ENCODE measurements at places on chromosomes 12 and 14.
A peak's percentile ranks its signal among the peaks of the same experiment; 100 is the strongest.

DNA sequence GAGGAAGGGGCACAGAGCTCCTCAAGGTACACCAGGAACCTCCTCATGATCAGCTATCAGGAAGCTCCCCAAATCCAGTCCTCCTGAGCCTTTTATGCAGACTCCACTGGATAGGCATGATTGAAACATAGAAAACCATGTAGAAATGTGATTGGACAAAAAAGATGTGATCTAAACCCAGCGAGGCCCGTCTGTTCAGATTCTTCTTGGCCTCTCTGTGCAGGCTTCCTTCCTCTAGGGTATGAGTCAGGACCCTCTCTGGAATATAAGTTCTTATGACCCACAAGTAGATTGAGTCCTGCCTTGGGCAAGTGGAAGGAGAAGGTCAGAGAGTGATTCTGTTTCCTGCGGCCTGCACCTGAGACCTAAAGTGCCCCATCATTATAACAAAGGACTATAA is 166.3 kb downstream of the PHLDA1 start:
- DNase-seq, result no peak

DNA sequence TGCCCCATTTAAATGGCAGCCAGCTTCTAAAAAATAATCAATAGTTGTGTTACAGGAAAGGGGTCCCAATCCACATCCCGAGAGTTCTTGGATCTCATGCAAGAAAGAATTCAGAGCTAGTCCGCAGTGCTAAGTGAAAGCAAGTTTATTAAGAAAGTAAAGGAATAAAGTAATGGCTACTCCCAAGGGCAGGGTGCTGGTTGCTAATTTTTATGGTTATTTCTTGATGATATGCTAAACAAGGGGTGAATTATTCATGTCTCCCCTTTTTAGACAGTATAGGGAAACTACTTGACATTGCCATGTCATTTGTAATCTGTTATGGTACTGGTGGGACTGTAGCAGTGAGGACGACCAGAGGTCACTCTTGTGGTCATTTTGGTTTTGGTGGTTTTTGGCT is 591.3 kb downstream of the LRFN5 start:
- DNase-seq, result no peak

GRCh38 chr14:75605916-75606315 is 27.5 kb downstream of the FLVCR2 start:
- no peak for DNase-seq

GRCh38 chr14:80946797-80947196 is 5.3 kb upstream of the CEP128 start:
- peak; percentile 73 for DNase-seq

DNA sequence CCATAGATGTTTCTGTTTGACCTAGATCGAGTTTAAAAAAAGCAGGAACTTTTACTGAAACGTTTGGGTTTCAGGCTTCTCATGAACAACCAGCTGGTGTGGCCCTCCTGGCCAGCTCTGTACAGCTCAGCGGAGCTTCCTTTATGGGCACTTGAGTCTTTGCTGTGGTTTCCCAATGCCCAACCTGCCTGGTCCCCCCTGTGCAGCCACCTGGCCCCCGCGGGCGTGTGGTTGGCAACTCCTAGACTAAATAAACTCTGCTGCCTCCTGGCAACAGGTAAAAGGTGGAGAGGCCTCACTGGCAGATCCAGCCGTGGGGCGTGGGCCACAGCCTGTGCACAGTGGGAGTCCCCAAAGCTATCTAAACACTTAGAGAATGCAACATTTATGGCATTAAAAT is 38.7 kb downstream of the ADGRD1 start:
- DNase-seq, result no peak

GRCh38 chr12:56928262-56928661 is 5.9 kb downstream of the SDR9C7 start:
- no peak for DNase-seq

GRCh38 chr12:98354520-98355035 is 160.8 kb upstream of the TMPO start:
- no peak for DNase-seq

- DNase-seq, result no peak
These were observed 110.0 kb downstream of the KIF26A start for GRCh38 chr14:104248203-104249055.

- DNase-seq, result no peak
These were observed 515.5 kb downstream of the C12orf50 start for GRCh38 chr12:87513536-87514280.

GRCh38 chr12:93819050-93819491 is 141.9 kb downstream of the CRADD start:
- no peak for DNase-seq

DNA sequence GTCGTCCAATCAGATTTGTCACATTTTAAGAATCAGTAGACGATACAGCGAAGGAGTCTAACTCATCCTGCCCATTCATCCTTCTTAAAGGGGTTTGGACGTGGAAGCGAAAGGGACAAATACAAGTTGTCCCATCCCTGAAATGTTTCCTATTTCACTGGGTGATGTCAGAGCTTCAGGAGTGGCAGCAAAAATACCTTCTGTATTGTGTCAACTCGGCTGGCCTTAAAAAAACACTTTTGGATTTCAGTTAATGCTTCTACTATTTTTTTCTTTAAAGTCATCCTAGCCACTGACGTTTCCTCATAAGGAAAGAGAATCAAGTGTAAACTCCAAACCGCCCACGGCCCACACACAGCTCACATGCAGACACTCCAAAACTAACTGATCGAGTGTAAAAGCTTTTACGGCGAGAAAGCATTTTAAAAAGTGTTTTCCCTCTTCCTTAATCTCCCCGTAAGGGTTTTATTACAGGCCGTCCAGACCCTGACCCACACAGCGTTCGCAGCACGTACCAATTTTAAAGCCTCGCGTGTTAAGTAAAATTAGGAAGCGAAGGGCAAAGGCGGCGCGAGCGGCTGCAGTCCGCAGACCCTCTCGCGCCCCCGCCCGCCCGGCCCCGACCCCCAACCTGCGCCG is 593 bp downstream of the CFL2 start:
- peak; percentile 76 for DNase-seq

GRCh38 chr14:47539031-47539461 is 136.4 kb downstream of the MDGA2 start:
- no peak for DNase-seq

- DNase-seq, result no peak
These were observed 71.0 kb downstream of the SLC38A1 start for GRCh38 chr12:46197883-46198282.

DNA sequence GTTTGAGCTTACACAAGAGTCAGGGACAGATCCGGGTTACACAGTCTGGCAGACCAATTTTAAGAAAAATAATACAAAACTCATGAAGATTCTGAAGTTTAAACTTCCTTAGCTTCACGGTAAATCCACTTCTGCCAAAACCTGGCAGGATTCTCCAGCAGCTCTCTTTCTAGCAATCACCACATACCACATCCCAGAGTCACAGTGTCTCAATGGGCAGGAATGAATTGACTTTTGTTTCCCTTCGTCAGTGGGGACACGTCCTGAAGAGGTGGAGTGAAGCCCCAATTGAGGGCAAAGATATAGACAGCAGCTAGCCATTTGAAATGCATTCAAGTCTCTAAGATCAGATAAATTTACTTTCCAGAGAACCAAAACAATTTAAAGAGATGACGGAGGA is 117.1 kb upstream of the ARHGAP5 start:
- no peak for DNase-seq

DNA sequence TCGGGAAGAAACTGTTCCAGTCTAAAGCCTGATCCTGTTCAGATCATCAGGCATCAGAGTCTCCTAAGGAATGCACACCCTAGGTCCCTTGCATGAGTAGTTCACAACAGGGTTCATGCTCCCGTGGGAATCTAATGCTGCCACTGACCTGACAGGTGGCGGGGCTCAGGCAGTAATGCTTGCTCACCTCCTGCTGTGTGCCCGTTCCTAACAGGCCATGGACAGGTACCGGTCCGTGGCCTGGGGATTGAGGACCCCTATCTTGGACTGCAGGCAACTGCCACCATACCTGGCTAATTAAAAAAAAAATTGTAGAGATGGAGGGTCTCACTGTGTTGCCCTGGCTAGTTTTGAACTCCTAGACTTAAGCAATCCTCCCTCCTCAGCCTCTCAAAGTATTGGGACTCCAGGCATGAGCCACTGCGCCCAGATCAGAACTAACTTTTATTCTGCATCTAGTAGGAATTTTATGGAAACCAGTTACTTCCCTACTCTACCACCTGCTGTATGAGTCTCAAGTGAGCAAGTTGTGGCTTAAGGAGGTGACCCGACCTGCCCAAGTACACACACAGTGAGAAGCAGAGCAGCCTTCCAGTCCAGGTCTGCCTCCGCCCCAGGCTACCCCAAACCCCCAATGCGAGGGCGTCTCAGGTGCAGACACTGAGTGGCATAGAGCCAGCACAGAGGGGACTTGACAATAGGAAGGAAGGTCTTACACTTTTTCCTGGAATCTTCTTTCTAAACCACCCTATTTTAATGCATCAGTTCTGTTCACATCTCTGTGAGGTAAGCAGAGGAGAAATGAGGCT is 2.5 kb upstream of the PAPLN start:
- no peak for DNase-seq

DNA sequence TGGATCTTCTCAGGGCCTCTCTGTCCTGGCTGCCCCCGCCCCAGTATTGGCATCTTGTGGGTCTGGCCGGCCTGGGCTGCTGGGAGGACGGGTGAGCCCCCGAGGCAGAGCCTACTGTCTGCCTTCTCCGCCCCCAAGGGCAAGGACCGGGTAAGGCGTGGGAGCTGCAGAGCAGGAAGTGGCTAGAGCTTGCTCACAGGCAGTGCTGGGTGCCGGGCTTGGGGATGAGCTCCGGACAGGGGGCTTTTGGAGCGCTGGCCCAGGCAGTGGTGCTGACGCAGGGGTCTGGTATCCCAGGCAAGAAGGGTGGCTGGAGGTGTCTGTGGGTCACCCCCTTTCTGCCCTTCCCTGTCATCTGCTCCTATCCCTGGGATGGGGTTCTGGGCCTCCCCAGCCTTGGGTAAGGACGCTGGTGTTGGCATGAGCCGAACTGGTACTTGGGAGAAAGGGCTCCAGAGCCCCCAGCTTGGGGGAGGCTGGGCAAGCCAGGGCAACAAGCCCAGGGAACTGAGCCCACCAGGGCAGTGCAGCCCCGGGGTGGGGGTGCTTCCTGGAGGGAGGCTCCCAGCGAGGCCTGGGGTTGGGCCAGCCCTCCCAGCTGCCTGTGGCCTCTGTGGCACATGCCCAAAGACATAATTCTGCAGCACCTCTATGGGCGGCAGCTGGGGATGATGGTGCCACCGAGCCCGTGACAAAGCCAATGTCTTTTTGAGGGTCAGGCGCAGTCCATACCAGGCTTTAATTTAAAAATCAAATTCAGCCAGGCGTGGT is 126.3 kb downstream of the KIF26A start:
- DNase-seq, result no peak

DNA sequence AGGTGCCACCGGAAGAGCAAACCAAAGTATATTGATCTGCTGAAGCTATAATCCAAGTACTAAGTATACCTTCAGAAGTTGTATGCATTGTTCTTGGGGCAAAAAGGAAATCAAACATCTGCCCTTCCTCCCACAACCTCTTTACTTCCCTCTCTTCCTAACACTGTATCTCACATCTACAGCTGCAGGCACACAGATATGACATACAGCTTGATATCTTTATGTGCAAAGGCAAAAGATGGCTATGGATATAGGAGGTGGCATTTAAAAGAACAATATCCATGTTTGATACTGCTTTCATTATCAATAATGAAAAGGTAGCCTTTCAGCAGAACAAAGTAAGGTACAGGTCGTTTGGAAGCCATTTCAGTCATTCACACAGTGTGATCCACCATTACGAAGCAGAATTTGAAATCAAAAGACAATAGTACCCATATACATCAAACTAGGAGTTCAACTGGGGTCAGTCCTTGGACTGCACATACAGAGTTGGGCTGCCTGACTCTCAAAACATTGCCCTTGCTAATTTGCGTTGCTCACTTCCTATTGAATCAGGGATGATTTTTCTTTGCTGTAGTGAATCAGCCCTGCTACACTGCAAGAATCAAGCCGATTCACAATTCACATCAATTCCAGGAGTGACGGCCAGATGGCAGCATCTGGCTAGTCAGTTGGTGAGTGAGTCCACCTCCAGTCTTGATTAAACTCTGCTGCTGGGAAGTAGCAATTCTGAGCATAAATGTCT is 8.9 kb downstream of the ANG start:
- peak; percentile 62 for DNase-seq

DNA sequence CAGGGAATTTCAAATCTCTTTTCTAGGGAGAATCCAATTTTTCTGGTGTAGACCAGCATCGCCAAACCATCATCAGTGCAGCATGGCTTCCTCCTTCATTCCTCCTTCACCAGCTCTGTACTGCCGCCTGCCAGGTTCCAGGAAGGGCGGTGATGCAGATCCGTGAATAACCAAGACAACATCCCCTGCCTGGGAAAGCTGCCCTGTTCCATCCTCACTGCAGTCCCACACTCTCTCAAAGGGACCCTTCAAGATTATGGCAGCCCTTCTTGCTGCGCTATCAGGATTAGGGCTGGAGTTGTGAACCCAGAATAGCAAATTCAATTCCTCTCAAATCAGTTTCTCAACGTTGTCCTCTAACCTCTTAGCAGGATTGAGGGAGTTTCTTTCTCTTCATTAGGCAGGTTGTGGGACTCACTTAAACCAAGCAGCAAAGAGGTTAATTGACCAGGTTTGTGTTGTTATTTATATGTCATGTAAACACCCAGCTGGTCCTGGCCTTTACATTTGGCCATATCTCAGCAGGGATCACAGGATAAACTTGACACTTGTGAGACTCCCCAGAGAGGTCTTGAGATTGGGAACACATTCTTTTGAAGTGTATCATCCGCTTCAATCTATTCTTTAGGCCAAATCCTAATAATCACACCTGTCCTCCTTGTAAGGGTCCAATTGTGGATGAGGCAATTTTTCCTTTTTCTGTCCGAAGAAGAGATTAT is 26.2 kb downstream of the TMEM30B start:
- no peak for DNase-seq

GRCh38 chr12:105352940-105353635 is 22.6 kb downstream of the C12orf75 start:
- DNase-seq, result no peak

GRCh38 chr14:60893911-60894310 is 87.0 kb downstream of the TRMT5 start:
- no peak for DNase-seq

DNA sequence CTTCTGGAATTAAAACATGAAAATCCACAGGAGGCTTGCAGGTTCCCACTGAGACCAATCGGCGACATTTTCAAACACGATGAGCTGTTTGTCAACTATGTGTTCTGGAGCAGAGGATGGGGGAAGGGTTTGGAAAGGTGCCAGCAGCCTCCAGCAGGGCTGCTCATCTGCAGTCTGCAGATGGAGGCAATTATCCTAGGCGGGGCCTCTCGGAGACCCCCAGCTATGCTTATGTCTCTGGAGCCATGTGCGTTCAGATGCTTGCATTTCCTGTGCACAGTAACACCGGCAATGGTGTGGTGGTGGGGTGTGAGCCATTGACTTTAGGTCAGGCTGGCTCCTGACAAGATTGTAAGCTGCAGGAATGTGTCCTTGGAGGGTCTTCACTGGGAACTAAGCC is 51.7 kb downstream of the RPH3A start:
- no peak for DNase-seq

DNA sequence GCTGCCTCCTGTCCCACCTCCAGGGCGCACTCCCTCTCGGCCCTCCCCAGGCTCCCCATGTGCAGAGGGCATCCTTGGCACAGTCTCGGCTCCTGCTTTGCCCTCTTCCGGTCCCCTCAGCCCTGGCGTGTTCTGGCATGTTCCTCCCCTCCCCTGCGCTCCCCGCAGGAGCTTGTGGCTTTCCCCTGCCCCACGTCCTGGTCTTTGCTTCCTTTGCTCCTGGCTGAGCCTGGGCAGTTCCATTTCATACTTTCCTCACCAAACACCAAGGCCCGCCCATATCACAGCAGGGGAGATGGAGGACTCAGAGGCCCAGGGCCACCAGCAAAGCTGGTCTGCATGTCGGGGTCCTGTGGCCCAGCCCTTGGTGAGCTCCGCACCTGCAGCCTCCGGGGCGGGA is 56.0 kb downstream of the FBRSL1 start:
- DNase-seq, result no peak

- no peak for DNase-seq
These were observed 105.6 kb downstream of the DPF3 start for GRCh38 chr14:72788255-72788654.
